ENCODE measurements at places on chromosomes 6 and 20. TPM values are rescaled to one million over a fixed set of nuclear protein-coding genes. Genes with fewer than 3 reads are reported as not detected.

- peak overlapping the region; percentile 68 for H3K4me3 ChIP-seq
- peak; percentile 17 for DNase-seq
- H3K36me3 ChIP-seq, result no peaks in the 10 kb centered on the region
- no peaks in the 10 kb centered on the region for H3K4me1 ChIP-seq
- H3K27me3 ChIP-seq, result no peaks in the 10 kb centered on the region
Measured at GRCh38 chr6:26311385-26312095, 53.5 kb upstream of the BTN3A2 start.

DNA sequence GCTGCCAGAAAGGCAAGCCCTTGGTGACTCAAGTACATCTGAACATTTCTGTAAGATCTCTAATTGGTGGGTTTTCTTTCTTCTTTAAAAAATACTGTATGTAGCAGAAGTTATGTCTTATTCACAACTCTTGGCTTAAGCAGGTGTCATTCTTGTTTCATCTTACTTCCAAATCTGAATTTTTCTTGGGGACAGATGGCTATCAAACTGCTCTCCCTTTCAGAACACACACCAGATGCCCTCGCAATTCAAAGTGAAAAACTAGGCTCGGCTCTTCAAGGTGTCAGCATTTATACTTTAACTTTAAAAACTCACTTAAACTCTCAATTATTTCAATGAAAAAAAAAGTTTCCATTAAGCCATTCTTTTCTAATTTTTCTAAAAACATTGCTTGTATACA is 49.7 kb downstream of the PAK5 start:
- no peaks in the 10 kb centered on the region for H3K27me3 ChIP-seq
- no peak overlapping the region for H3K4me3 ChIP-seq
- DNase-seq, result no peak
- no peaks in the 10 kb centered on the region for H3K4me1 ChIP-seq
- H3K27ac ChIP-seq, result no peak overlapping the region

GRCh38 chr6:156839591-156840001 is 62.4 kb downstream of the ARID1B start:
- H3K4me1 ChIP-seq, result peaks cover 25% of the 10 kb centered on the region
- peak overlapping the region; percentile 78 for H3K27ac ChIP-seq
- H3K36me3 ChIP-seq, result peaks cover 4% of the 10 kb centered on the region

DNA sequence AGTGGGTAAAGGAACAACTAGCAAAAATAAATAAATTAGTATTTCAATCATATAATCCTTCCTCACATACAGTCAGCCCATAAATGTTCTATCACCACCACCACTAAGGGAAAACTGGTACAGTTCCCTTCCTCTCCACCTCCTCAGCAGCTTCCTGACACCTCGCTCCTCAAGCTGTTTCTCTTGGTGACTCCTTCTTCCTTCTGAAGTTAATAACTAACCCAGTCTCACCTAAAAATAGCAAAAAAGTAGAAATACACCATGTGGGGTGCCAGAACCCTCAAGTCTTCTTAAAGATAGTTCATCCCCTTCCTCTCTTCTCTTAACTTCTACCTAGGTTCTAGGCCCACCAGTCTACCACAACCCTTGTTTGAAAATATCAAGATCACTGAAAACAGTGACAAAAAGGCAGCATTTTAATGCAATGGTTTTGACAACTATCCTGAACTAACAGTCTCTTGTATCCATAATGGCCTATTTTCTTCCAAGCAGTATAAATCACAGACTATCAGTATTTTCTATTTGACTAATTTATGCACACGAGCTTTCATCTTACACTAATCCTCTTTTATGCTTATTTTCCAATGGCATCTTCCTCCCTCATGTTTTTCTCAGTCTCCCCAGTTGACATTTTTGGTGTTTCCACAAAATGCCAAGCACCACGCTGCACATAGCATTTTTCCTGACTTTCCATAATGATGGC is 85.5 kb downstream of the KHDC1L start:
- H3K4me1 ChIP-seq, result peaks cover 2% of the 10 kb centered on the region
- H3K36me3 ChIP-seq, result peaks cover 12% of the 10 kb centered on the region
- no peaks in the 10 kb centered on the region for H3K27me3 ChIP-seq
- no peak overlapping the region for H3K4me3 ChIP-seq
- DNase-seq, result no peak
- H3K27ac ChIP-seq, result no peak overlapping the region

GRCh38 chr6:134863763-134864510 is 86.0 kb downstream of the ALDH8A1 start:
- no peaks in the 10 kb centered on the region for H3K36me3 ChIP-seq
- H3K27ac ChIP-seq, result no peak overlapping the region
- no peak for DNase-seq
- H3K4me3 ChIP-seq, result no peak overlapping the region
- no peaks in the 10 kb centered on the region for H3K27me3 ChIP-seq

DNA sequence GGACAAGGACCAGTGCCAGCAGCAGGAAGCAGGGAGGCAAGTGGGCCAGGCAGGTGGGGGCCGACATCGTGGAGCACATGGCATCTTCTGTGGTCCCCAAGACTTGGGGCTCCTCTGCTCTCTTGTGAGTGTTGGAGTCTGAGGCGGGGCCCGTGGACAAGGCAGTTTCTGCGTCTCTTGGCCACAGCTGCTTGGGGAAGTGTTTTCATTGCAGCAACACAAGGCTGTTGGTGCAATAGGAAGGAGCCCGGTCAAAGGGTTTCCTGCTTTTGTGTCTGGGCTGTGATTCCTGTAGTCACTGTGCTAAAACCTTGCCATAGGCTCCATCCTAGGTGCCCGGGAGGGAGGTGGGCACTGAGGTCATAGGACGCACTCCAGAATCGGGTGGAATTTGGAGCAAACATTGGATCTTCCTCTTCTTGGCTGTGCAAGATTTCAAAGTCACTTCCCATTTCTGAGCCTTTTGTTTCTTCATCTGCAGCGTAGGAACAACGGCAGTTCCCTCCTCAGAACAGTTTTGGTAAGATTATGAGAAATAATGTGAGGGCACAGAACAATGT is at the start of gene SIRPB2:
TSS of gene SIRPB2 (minus strand) at position 140 of the 560 bp plus-strand sequence. CDS start at position 79, 61 bp downstream.
- H3K4me3 ChIP-seq, result no peak within 1 kb of the TSS
- no peaks in the 10 kb centered on the region for H3K36me3 ChIP-seq
- H3K27ac ChIP-seq, result no peak within 1 kb of the TSS
- no peaks in the 10 kb centered on the region for H3K4me1 ChIP-seq
- peaks cover 46% of the 10 kb centered on the region for H3K27me3 ChIP-seq

GRCh38 chr20:34925981-34926380 is 29.6 kb downstream of the GSS start:
- no peaks in the 10 kb centered on the region for H3K27me3 ChIP-seq
- H3K27ac ChIP-seq, result no peak overlapping the region
- H3K36me3 ChIP-seq, result peaks cover 19% of the 10 kb centered on the region
- H3K4me3 ChIP-seq, result no peak overlapping the region
- no peaks in the 10 kb centered on the region for H3K4me1 ChIP-seq

DNA sequence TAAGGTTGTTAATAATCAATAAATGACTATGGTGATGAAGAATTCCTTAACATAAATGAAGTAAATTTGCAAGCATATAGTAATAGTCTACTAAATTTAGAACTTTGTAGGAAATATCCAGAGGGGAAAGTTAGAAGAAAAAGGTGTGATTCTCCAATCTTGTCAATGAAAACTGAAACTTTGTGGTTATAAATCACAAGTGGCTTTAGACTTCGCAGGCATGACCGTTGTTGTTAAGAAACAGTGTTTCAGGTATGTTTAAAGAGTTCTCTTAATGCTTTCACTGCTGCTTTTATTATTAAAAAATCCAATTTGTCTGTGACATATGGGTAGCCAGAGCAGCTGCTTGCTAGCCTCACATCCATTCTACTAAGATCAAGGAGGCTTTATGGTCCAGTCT is 475.6 kb upstream of the ADGRB3 start:
- H3K36me3 ChIP-seq, result no peaks in the 10 kb centered on the region
- H3K27me3 ChIP-seq, result no peaks in the 10 kb centered on the region
- H3K4me3 ChIP-seq, result no peak overlapping the region
- no peak overlapping the region for H3K27ac ChIP-seq

- no peak overlapping the region for H3K27ac ChIP-seq
- DNase-seq, result no peak
- H3K27me3 ChIP-seq, result no peaks in the 10 kb centered on the region
- H3K36me3 ChIP-seq, result no peaks in the 10 kb centered on the region
- no peak overlapping the region for H3K4me3 ChIP-seq
- H3K4me1 ChIP-seq, result no peaks in the 10 kb centered on the region
Measured at GRCh38 chr6:24734166-24734565, 15.2 kb upstream of the C6orf62 start.

DNA sequence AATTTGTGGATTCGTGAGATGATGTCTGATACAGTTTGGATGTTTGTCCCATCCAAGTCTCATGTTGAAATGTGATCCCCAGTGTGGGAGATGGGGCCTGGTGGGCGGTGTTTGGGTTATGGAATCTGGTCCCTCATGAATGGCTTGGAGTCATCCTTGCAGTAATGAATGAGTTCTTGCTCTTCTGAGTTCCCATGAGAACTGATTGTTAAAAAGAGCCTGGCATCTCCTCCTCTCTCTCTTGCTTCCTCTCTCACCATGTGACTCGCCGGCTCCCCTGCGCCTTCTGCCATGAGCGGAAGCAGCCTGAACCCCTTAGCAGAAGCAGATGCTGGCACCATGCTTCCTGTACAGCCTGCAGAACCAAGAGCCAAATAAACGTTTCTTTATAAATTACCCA is 30.5 kb upstream of the RPP40 start:
- H3K36me3 ChIP-seq, result no peaks in the 10 kb centered on the region
- no peak overlapping the region for H3K4me3 ChIP-seq
- H3K27ac ChIP-seq, result no peak overlapping the region
- no peak for DNase-seq

- no peaks in the 10 kb centered on the region for H3K4me1 ChIP-seq
- no peak for DNase-seq
- no peak overlapping the region for H3K27ac ChIP-seq
- H3K27me3 ChIP-seq, result no peaks in the 10 kb centered on the region
- no peak overlapping the region for H3K4me3 ChIP-seq
Measured at GRCh38 chr20:58993332-58994248, 12.5 kb downstream of the NELFCD start.

DNA sequence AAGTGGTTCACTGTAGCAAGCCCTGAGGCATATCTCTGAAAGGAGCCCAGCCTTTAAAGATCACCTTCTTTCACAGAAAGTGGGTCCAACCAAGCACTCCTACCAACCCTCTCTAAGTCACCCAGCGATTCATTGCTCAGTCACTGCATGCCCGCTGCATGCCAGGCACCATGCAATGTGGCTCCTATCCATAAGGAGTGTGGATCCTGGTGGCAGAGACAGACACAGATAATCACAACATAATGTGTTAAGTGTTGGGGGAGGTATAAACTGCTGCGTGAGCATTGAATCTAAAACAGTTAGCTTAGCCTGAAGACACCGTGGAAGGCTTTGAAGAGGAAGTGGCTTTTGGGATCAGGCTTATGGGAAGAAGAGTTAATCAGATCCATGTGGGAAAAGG is 659.5 kb downstream of the PTPRT start:
- DNase-seq, result no peak
- peaks cover 3% of the 10 kb centered on the region for H3K4me1 ChIP-seq
- H3K36me3 ChIP-seq, result no peaks in the 10 kb centered on the region
- no peaks in the 10 kb centered on the region for H3K27me3 ChIP-seq
- no peak overlapping the region for H3K27ac ChIP-seq

DNA sequence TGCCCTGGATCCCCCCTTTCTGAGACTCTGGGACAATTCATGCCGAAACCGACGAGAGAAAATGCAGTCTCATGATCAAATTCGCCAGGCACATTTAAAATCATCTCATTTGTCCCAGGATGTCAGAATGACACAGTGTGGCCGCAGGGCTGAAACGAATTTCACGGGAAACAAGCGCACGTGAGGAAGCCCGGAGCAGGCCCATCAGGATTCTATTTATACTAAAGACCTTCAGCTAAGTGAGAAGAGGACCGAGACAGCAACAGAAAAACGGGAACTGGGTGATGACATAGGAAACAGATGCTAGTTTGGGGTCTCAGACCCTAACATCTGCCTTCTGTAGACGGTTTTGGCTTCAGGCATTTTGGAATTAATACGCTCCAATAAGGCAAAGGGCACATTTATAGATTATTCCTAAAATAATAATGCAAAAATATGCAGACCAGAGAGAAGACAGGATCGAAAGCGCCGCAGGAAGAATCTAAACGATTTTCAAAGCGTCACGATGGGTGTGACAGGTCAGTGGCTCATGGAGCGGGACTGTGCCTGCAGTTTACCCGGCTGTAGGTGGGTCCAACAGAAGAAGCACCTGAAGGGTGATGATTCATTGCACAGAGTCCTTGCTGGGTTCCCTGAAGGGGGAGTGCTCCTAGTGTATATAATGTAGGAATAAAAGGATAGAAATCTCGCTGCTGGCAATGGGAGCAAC is 80.8 kb upstream of the MPC1 start:
- H3K4me3 ChIP-seq, result no peak overlapping the region
- H3K27ac ChIP-seq, result no peak overlapping the region
- H3K4me1 ChIP-seq, result peaks cover 6% of the 10 kb centered on the region
- no peaks in the 10 kb centered on the region for H3K27me3 ChIP-seq
- DNase-seq, result no peak

GRCh38 chr20:46190478-46191167 is 72.5 kb downstream of the CD40 start:
- no peak for DNase-seq
- peaks cover 32% of the 10 kb centered on the region for H3K4me1 ChIP-seq
- no peaks in the 10 kb centered on the region for H3K36me3 ChIP-seq
- no peak overlapping the region for H3K27ac ChIP-seq

GRCh38 chr20:17863577-17864292 is 104.9 kb downstream of the SNX5 start:
- H3K36me3 ChIP-seq, result no peaks in the 10 kb centered on the region
- DNase-seq, result no peak
- H3K4me1 ChIP-seq, result no peaks in the 10 kb centered on the region
- no peak overlapping the region for H3K4me3 ChIP-seq

DNA sequence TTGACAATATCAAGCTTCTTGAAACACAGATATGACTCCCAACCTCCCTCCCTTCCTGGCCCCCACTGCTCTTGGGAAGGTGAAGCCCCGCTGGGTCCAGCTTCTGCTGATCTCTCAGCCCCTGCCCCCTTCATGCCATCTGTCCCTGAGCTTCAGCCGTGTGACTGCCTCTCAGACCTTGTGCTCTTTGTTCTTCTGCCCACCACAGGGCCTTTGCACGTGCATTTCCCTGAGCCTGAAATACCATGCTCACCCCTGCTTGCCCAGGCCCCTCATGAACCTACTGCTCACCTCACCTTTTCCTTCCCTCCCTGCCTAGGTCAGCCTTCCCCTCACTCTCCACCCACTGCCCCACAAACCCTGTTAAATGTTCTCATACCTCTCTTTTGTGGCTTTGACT is 241.7 kb upstream of the PMEPA1 start:
- H3K27ac ChIP-seq, result no peak overlapping the region
- H3K27me3 ChIP-seq, result no peaks in the 10 kb centered on the region
- H3K4me3 ChIP-seq, result no peak overlapping the region
- H3K4me1 ChIP-seq, result peaks cover 3% of the 10 kb centered on the region
- H3K36me3 ChIP-seq, result no peaks in the 10 kb centered on the region

Gene PHF20
- polyA plus RNA-seq, result 23.8 TPM

Gene GJA10
- polyA plus RNA-seq, result not detected

Gene UNC93A
- not detected for polyA plus RNA-seq

Gene C20orf202
- polyA plus RNA-seq, result not detected

Gene TNFAIP3
- 1.1 TPM for polyA plus RNA-seq

Gene MTG2
- 42.9 TPM for polyA plus RNA-seq
